Progenitor cell of endocrine pancreas (in vitro differentiated cells): ENCODE measurements at places on chromosomes 5 and 9. TPM values are rescaled to one million over a fixed set of nuclear protein-coding genes. Genes with fewer than 3 reads are reported as not detected.

PCDHGB7 gene
- total RNA-seq = 6.0 and 8.0 TPM in 2 replicates

PCDHGC5 gene
- total RNA-seq = 1.2 and 1.3 TPM in 2 replicates

PNPLA7 gene
- total RNA-seq = 7.9 and 8.8 TPM in 2 replicates

IL3 gene
- not detected in 2 replicates for total RNA-seq

SRP19 gene
- 61.6 and 62.0 TPM in 2 replicates for total RNA-seq

FRMD3 gene
- total RNA-seq = 0.65 and 0.73 TPM in 2 replicates

TMEM174 gene
- not detected in 2 replicates for total RNA-seq

TRAF1 gene
- 6.7 TPM in 2 replicates for total RNA-seq

GRXCR2 gene
- not detected in 2 replicates for total RNA-seq

CACFD1 gene
- 55.6 and 56.2 TPM in 2 replicates for total RNA-seq

IRX1 gene
- 2.4 and 2.6 TPM in 2 replicates for total RNA-seq

EQTN gene
- total RNA-seq = 1.1 and 1.4 TPM in 2 replicates

GRCh38 chr9:34125681-34126206 is 754 bp downstream of the DCAF12 start:
- DNase-seq = no peak

DNA sequence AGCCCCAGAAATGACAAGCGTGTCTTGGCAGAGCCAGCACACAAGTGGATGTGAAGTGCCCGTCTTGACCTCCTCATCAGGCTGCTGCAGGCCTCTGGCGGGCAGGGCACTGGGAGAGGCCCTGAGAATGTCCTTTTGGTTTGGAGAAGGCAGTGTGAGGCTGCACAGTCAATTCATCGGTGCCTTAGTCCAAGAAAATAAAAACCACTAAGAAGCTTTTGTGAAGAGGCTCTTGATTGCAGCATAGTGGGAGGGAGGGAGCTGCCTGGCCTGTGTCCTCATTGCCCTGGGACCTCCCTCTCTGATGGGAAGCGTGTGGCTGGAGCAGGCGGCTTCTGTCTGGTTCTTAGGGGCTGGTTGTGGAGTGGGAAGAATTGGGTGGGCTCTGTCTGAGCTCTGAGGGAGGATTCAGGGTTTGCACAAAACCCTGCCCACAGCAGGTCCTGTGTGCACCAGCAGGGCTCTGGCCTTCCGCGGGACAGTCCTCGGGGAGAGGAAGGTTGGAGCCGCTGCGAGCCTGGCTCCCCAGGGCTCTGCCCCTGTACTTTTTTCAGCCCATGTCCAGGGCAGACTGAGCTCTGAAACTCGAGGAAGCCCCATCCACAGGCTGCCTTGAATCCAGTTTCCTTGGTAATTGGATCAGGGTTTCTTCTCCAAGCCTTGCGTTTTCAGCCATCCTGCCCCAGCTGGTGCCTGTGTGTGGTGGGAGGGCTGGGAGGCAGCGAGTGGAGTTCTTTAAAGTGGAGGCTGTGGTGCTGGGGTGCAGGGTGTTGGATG is 1.1 kb downstream of the HRCT1 start:
- no peak for DNase-seq

- no peak for DNase-seq
Measured at GRCh38 chr5:74916831-74917710, 50.9 kb upstream of the FAM169A start.

DNA sequence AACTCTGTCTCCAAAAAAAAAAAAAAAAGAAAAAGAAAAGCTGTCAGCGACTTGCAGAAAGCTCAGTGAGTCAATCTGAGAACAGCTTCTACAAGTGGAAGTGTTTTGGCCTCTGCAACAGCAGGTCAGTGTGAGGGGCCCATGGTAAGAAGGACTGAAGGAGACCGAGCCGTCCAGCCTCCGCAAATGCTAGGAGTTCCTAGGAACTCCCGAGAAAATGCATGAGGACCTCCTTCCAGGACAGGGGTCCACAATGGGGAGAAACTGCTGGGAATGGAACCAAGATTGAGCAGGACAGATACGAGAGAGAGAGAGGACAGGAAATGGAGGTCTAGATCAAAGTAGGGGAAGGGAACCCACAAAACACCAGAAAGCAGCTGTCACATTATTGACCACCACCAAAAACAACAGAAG is 180.5 kb downstream of the CRB2 start:
- no peak for DNase-seq

DNA sequence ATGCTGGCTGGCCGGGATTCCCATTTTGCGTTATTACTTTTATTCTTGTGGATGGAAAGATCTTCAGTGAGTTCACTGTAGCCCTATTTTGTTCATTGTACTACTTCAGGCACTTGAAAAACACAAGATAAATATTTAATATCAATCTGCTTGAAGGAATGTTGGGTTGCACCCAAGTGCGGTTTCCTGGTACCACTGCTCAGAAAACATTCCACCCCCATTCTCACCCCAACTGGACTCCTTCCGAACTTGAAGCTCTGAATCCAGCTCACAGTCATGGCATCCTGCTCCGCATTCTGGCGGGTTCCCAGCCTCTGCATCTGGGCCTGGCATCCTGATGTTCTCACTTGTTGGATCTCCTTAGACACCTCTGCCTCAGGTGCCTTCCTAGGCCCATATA is 103.2 kb downstream of the CFAP90 start:
- no peak for DNase-seq

DNA sequence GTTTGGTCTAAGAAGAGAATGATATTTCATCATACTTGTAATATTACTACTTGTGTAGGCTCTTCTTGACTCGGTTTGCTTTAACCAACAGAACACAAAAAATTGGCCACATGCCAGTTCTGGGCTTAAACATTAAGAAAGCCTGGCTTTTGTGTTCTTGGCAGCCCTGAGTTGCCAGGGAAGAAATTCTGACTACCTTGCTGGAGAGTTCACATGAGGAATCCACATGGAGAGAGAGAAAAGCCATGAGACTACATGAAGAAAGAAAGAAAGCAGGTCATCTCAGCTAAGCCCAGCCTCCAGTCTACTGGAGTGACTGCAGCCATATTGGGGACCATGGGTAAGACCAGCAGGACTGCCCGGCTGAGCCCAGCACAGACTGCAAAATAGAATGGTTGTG is 524.8 kb downstream of the RAB3C start:
- no peak for DNase-seq

GRCh38 chr5:176535101-176535663 is 2.0 kb downstream of the RNF44 start:
- DNase-seq = no peak

DNA sequence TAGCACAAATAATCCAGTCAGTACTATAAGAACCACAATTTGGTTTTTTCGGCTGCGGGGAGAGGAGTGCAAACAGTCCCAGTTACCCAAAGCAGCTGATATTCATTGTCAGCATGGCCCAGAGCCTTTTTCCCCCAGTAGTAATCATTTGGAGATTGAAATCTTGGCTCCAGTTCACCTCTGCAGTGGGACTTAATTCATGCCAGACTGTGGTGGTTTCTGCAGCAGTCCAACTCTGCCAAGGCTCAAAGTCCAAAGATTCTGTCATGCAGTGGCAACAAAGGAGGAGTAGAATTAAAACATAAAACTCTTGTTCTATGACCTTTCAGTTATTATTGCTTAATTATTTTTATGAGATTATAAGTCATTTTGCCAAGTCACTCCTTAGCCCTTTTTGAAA is 25.0 kb upstream of the TRIM36 start:
- DNase-seq = no peak

- DNase-seq = no peak
Measured at GRCh38 chr9:126607086-126607485, 6.6 kb upstream of the LMX1B start.

GRCh38 chr9:100913257-100913656 is 115.3 kb upstream of the PLPPR1 start:
- no peak for DNase-seq

GRCh38 chr5:123549256-123549904 is 37.4 kb downstream of the CSNK1G3 start:
- no peak for DNase-seq

DNA sequence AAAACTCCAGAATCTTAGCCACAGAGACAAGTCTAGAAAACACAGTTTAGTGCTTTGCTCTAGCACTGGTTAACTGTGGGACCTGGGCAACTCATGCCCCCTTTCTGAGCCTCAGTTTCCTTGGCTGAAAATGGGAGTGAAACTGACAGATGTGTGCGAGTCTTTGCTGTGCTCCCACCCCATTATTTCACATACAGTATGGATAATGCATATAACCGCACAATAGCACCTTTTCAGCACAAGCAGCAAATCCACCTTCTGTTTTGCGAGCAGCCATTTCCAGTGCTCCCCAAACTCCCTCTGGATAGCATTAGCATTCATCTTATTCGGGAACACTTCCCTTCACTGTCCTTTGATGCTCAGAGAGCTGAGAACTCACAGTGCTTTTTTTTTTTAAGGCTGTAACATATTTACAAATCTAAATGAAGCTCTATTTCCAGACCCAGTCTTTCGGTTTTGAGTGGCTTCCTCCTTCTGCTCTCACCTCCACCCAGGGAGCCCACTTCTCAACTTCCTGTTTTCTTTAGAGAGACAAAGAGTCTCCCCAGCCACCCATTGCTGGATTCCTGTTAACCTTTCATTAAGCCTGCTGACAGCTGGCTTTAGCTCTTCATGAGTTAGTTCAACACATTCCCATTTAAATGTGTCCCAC is 49.2 kb downstream of the TIMD4 start:
- DNase-seq = no peak

DNA sequence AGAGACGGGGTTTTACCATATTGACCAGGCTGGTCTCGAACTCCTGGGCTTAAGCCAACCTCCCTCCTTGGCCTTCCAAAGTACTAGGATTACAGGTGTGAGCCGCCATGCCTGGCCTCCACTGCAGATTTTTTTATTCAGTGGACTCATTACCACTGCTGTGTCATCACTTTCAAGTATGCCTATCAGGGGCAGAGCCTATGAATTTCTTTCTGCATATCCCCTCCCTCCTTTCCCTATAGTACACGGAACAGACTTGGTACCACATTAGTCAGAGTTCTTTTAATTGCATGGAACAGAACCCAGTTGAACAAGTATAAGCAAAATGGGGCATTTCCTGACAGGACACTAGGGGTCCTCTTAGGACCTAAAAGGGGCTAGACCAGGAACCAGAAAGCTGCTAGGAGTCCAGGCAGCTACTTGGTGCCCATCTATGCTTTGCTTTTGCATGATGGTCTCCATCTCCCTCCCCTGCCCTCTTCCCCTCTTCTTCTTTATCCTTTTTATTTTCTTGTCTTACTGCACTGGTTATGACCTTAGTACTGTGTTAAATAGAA is 5.8 kb downstream of the BSPRY start:
- DNase-seq = no peak

GRCh38 chr5:119405419-119405818 is 46.9 kb upstream of the HSD17B4 start:
- DNase-seq = no peak

DNA sequence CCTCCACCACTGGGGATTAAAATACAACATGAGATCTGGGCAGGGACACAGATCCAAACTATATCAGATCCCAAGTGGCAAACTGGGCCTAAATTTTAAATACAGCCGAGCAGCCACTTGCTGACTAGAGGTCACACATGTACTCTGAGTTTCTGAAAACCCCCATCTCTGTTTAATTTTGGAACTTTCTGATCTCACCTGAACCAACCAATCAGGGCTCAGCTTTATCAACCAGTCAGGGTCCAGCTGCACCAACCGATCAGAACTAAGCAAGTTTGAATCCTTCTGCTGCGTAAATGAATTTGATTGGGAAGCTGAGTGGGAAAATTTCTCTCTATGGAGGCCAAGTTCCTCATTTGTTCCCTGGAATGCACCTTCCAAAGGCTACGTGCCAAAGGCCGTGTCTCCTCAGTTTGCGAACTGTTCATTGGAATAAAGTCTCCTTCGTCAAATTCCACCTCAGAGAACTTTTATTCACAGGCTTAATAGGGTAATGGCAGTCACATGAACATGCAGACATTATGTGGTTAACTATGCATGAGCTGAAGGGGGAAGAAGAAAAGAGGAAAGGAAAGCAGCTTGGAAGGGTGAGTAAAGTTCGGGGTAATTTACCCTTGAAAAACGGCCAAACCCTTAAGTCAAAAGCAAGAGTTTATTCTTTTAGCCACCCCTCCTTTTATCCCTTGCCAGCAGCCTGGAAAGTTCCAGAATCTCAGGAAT is 3.7 kb downstream of the CD180 start:
- DNase-seq = no peak

- peak; percentile 58 for DNase-seq
Measured at GRCh38 chr9:107425101-107426025, 64.2 kb downstream of the KLF4 start.

GRCh38 chr5:155587458-155587857 is 573.9 kb downstream of the KIF4B start:
- DNase-seq = no peak

GRCh38 chr9:112489039-112489546 is 2.5 kb downstream of the KIAA1958 start:
- no peak for DNase-seq

- no peak for DNase-seq
Measured at GRCh38 chr5:10364186-10364689, 10.7 kb downstream of the MARCHF6 start.

DNA sequence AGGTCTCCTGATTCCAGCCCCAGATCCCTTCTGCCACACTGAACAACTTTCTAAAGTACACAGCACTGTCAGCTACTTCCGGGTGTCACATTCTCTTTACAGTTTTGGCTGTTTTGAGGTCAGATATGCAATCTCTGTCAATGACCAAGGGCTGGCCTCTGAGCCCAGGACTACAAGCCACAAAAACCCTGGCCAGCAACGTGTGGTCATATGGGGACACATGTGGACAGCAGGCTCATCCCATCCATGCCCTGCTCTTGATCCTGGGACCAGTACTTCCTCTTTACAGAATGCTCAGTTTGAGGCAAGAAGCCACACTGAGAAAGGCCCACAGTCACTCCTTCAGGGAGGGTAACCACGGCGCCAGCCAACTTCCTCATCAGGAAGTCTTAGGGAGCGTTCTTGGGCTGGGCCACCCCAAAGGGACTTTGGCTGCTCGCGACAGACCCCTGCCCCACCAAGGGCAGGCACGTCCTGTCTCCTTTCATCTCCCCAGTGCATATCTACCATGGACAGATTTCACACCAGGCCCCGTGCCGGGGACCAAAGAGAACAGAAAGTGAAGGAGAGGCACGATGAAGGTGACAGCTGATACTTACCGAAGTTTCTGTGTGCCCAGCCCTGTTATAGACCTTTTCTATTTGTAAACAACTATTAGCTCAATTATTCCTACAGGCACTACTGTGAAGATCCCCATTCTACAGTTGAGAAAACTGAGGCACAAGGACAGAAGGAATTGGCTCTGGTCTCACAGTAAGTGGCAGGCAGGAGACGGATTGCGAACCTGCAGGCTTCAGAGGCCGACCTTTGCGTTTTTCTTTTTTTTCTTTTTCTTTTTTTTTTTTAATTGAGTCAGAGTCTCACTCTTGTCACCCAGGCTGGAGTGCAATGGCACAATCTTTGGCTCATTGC is 37.3 kb downstream of the STK10 start:
- no peak for DNase-seq

GRCh38 chr9:15480028-15480427 is 30.7 kb downstream of the PSIP1 start:
- DNase-seq = no peak

- no peak for DNase-seq
Measured at GRCh38 chr5:16618138-16618897, 1.5 kb upstream of the RETREG1 start.
